COLO829 (cell line): ENCODE measurements at places on chromosomes 5 and 9.

- no peak for DNase-seq
Observed at GRCh38 chr5:117195076-117195475, 620.5 kb upstream of the SEMA6A start.

DNA sequence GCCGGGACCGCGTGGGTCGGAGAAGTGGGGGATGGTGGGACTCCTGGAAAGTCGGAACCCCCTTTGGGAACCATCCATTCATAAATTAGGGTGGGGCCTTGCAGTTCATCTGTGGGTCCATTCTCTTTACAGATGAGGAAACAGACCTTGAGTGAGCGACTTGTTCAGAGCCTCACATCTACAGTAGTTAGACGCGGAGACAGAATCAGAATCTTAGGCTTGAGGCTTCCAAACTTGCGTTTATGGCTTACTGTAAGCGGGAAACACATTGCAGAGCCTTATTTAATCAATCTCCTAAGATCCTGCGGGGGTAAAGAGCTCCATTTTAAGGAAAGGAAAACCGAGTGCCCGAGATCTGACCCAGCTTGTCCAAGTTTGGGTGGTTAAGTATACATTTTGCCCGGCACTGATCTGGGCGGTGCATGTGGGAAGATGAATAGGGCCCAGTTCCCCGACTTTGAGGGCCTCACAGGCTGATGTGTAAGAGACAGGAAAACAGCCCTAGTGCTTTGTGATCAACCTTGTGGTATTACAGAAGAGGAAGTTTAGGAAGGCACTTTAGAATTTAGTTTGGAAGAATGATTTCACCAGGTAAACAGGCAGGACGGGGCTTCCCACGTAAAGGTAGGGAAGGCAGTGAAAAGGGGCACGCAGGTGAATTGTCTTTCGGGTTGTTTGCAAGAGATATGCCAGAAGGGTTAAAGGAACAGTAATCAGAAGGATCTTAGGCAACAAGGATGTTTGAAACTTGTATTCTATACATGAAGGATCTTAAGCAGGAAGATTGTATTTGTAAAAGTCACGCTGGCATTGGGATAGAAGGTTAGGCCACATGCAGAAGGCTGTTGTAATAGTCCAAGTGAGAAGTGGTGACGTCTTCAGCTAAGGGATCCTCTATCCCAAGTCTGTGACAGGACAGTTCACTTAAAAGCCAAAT is 744 bp downstream of the TARS1 start:
- DNase-seq, result peak; percentile 35

GRCh38 chr9:134585746-134586706 is 55.6 kb upstream of the COL5A1 start:
- DNase-seq, result no peak

DNA sequence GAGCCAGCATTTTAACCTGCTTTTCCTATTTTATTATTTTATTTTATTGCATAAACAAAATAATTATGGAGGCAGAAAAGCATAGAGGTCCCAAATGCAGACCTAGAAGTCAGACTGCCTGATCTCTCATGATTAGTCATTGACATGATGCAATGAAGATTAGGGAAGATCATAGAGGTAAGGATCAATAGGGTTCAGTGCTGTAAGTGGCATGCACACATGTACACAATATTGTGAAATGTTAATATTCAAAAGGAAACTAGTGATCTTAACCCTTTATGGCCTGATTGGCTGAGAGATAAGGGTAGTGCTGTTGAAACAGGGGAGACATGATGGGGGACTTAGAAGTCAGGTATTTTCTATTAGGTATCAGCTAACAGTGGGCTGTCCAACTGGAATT is 1.1 kb upstream of the FRRS1L start:
- no peak for DNase-seq

DNA sequence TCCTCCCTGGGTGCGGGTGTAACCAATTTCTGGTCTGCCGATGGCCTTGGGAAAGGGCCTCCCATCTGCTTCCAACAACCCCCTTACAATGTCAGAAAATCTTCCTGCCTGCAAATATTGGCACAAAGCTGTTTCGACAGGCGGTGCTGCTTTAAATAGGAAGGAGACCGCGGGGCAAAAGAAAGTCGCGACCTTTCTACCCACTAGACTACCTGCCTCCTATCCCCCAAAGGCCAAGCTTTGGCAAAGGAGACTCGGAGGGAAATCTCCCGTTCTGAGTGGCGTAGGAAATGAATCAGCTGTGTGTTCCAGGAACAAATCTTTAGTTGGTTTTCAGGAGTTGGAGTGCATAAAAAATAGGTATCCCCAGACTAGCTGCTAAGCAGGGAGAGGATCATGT is 36.8 kb upstream of the NFIB start:
- no peak for DNase-seq

GRCh38 chr5:132058646-132059042 is 1.8 kb upstream of the IL3 start:
- DNase-seq, result no peak

DNA sequence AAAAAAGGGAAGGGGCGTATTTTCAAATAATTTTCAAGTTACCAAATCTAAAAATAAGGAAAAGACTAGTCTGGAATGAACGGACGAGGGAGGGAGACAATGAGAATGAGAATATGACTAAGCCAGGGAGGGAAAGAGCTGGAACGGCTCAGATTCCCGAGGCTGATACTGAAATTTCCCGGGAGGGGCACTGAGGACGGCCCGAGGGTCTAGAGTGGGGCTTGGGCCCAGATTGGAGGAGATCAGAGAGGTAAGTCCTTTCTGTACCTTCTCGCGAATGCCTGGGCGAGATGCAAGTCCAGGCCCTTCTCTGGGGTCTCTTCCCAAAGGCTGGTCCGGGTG is 3.4 kb upstream of the CCIN start:
- no peak for DNase-seq

DNA sequence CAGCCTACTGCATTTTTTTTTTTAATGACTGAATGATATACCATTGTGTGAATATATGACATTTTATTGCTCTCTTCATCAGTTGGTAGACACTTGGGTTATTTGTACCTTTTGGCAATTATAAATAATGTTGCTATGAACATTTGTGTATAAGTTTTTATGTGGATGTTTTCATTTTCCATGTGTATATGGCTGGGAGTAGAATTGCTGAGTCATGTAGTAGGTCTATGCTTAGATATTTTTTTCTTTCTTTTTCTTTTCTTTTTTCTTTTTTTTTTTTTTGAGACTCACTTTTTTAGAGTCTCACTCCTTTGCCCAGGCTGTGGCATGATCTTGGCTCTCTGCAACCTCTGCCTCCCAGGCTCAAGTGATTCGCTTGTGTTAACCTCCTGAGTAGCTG is 32.9 kb upstream of the FAM120AOS start:
- no peak for DNase-seq

GRCh38 chr5:16727755-16728325 is 111.0 kb upstream of the RETREG1 start:
- DNase-seq, result no peak

DNA sequence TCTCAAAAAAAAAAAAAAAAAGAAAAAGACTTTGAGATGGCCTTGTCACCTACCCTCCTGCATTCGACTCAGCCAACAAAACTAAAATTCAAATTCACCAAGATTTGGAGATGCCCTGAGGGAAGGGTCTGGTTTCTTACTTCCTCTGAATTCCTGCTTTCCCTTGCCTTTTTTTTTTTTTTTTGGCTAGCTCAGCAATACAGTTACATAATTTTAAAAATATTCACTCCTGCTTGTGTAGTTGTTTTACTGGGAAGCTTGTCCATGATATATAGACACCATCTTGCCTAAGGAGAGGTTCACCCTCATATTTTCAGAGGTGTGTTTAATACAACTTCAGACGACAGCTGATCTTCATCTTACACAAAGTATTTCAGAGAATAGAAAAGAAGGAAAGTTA is 21.3 kb upstream of the SERINC5 start:
- DNase-seq, result no peak

GRCh38 chr5:10441992-10442435 is 335 bp downstream of the ROPN1L start:
- peak; percentile 5 for DNase-seq

DNA sequence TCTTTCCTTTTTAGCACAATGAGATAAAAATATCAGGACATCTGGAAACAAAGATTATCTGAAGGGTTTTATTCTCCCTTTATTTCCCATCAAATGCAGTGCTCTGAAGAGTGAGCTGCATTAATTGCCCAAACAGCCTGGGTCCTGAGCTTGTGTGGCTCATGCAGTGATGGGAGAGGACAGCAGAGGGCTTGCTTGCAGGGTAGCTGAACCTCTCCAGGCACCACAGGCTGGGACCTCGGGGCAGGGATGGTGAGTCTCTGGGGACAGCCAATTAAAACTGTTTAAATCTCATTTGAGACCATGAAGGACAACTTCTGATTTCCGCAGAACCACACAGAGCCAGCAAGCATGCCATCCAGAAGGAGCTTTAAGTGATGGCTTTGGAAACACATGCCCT is 71.2 kb downstream of the PLAC8L1 start:
- no peak for DNase-seq

DNA sequence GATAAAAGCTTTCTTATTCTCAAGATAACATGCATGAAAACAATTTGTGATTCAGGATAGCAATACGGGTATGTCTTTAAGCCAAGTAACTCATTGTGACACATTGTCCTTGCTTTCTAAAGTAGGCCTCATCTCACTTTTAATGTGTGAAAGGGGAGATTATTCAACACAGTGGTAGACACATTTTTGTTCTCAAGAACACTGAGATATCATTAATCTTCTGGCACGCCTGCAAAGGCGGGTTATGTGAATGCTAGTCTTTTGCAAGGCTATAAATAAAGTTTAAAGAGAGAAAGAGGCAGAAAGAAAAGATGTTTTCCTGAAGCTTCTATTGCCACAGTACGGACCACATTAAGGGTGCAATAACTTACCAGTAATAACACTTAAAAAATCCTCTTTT is 181.8 kb upstream of the MEF2C start:
- DNase-seq, result no peak

DNA sequence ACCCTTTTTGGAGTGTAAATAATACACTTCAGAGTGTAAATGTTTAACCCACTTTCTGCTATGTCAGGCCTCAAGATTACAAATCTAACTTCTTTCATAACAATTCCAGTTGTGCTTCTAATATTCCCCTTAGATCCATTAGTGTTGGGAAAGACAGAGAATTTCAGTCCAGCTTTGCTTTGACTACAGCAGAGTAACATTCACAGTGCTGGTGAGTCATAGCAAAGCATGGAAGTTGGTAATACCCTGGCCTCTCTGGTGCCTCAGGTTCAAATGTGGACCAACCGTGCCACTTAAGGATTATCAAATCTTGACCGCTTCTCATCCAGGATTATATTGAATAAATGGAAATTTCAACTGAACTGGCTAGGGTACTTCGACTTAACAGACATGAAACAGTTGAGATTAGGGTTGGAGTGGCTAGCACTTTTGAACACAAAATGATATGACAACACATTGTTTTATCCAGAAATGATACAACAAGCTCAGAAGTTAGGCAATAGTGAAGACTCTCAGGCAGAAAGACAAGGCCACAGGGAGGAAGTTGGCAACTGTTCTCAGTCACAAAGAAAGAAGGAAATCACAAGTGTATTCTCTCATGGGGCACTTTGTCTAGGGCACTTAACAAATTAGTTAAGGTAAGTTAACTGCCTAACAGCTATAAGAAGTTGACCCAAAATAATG is 24.4 kb upstream of the RASA1 start:
- no peak for DNase-seq

DNA sequence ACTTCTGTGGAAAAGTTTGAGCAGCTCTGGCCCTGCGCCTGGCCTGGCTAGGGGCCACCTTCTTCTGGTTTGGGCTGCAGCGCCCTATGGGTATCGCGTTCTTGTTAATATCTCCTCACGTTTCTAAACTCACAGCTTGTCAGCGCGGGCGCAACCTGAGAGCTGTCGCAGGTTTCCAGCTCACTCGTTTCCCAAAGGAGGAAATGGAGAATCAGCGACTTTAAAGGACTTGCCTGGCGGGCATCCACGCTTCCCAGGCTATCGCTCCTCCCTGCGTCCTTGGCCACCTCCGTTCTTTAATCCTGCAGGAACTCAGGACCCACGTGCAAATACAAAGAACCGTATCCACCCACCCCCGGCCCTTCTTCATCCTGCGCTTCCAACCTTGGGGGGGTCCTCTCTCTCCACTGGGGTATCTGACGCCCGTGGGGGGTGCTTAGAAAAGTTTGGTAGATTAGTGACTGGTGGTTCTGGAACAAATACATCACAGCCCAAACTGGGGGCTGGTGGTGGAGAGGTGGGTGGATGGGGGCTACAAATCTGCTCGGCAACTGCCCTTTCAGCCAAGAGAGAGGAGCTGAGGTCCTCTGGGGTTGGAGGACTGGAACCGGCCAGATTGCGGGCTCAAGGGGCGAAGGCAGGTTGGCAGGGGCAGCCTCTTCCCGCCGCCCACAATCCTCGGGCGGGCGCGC is 578 bp upstream of the PSAT1 start:
- DNase-seq, result peak; percentile 46

- no peak for DNase-seq
Observed at GRCh38 chr5:2700876-2701275, 50.6 kb downstream of the IRX2 start.

GRCh38 chr5:14129123-14129522 is 14.0 kb upstream of the TRIO start:
- no peak for DNase-seq

DNA sequence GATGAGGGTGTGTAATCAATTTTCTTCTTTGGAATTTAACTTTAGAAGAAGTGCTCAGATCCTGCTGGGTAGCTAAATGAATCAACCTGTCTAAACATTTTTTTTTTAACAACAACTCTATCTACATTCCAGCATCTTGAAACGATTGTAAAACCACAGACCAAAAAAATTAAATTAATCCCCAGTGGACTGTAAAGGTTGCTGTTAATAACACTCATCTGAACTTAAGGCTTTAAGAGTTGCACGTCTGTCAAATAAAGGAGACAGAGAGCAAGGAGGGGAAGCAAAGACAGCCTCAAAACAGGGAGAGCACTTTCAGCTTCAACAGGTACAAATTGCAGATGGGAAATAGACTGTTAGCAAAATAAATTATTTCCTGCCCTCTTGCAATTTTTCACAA is 548.5 kb downstream of the DTWD2 start:
- no peak for DNase-seq
